ENCODE measurements at places on chromosomes 1 and 21.

GRCh38 chr1:245155272-245156040 lies 671 bp downstream of the KIF26B start:
- no peak for DNase-seq

GRCh38 chr1:207286786-207287468 lies 34.6 kb upstream of the CD55 start:
- DNase-seq = no peak

DNA sequence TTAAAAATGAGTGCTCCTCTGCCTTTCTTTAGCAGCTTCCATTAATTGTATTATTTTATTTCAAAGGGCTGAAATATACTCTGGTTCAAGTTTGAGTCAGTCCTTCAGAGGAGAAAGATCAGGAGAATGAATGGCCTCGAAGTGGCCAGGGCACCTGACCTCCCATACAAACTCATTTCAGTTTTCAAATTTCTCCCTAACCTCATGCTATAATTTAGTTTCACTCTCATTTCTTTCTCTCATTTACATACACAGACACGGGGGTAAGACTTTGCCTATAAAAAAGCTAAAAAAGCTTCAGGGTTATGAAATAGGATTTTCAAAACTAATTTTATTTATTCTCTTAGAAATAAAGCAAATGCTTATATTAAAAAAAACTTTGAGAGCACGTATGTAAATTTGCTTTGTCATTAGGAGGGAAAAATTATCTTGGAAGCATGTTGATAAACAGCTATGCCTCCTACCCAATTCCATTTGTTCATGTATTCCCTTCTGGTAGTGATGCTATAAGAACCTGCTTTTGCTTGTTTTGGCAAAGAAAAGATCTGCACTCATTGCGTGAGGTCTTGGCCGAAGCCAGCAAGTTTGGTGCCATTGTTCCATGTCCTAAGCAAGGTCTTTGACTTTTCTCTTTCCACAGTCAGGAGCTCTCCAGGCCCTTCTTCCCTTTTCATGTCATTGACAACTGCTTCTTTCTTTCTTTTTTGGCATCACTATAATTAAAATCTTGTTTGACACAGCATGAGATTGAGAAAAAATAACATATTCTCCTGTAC lies 80.4 kb upstream of the LRRC53 start:
- DNase-seq = no peak

DNA sequence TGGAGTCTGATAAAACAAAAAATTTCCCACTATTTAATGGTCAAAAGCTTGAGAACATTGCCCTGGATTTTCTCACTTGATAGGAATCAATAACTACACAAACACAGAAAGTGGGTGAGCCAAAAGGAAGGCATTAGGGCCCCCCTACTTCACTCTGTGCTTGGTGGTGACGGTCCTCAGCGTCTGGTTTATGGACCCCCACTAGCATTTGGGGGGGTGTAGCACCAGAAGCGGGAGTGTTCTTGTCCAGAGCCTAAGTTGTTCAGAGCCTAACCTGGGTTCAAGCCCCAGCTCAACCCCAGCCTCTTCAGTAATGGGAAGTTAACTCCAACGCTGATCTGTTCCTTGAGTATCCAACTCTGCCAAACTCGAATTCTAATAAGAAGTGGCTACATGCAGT lies 33.1 kb downstream of the STPG1 start:
- no peak for DNase-seq

- no peak for DNase-seq
Measured at GRCh38 chr1:206760590-206760989, 10.0 kb upstream of the IL19 start.

GRCh38 chr1:76262601-76263000 lies 188.1 kb downstream of the ST6GALNAC3 start:
- DNase-seq = no peak

- DNase-seq = no peak
Measured at GRCh38 chr1:50796272-50796671, 163.8 kb downstream of the FAF1 start.

Data from activated CD4-positive, alpha-beta T cell treated with anti-CD3 and anti-CD28 coated beads, Interleukin-2, amount 10 ng/mL, durations not matched to agents 7 days and 5 days (primary cell).